H7 (cell line): ENCODE measurements at places on chromosomes 1 and 21.

DNA sequence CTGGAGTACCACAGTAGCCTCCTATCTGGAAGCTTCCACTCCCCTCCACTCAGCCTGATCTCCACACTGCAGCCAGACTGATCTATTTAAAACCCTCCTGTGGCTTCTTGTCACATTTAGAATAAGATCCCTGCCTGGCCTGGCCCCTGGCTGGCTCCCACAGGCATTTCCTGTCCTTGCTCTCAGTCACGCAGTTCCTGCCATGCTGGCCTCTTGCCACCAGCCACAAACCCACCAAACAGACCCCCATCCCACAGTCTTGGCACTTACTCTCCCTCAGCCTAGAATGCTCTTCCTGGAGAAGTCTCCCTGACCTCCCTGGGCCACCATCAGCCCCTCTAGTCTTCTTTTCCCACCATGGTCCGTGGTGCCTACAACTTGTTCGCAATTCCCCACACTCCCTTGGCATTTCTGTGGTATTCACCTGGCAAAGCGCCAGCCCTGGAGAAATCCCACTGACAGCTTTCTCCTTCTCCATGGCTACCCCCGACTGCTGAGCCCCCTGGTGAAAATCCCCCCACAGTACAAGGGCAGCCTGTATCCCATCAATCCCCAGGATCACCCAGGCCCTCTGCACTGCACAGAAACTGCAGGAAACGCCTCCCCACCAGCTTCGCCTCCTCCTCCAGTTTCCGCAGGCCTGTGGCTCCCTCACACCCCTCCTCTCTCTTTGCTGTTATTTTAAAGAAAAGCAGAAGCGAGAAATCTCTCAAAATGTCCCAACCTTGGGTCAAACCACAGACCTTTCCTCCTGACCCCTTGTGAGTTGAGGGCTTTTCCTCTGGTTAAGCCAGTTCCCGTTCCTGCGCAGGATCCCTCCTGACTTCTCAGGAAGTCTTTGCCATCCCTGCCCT, 94.5 kb downstream of the SYT2 start:
- DNase-seq, result no peak

DNA sequence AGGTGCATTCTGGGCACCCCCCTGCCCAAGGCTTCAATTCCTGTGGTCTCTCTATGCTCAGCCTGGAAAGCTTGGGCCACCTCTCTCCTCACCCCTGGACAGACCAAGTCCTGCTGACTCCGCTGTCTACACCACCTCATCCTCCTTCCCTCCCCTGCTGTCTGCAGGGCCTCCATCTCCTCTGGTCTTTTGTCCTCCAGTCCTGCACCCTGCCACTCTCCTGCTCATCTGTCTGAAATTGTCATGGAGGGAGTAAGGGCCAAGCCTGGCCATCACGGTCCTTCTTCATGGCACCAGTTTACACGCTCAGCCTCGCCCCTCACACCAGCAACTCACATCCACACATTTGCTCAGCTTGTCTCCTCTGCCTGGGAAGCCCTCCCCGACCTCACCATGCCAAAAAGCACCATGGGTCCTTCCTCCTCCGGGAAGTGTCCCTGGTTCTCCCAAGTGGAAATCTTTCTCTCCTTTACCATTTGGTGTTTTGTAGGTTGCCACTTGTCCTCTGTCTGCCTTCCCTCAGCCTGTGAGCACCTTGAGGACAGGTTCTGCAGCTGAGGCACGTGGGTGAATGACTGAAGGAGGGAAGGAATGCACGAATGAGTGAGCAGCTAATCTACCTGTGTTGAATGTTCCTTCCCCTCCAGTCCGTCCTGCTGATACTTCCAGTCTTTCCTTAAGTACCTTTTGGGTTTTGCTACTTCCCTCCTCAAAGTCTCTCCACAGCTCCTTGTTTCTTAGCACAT, 2.1 kb upstream of the SLC2A1 start:
- DNase-seq, result no peak

GRCh38 chr1:36656271-36656670, 173.6 kb upstream of the CSF3R start:
- no peak for DNase-seq

DNA sequence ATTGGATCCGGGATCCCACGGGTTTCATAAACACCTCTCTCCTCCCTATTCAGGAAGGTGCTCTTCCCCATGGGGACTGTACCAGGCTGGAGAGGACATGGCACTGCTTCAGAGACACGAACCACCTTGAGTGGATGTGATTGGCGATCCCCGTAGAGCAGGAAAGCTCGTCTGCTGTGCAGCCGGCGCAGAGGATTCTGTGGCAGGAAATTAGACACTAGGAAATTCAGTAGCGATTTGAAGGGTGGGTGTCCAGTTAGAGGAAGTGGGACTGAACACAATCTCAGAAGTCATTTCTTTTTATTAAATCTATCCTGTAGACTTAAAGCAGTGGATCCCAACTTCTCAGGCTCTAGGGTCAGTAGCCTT, 767 bp downstream of the PDIK1L start:
- DNase-seq, result no peak

GRCh38 chr1:205656236-205656635, 24.1 kb downstream of the SLC45A3 start:
- no peak for DNase-seq

DNA sequence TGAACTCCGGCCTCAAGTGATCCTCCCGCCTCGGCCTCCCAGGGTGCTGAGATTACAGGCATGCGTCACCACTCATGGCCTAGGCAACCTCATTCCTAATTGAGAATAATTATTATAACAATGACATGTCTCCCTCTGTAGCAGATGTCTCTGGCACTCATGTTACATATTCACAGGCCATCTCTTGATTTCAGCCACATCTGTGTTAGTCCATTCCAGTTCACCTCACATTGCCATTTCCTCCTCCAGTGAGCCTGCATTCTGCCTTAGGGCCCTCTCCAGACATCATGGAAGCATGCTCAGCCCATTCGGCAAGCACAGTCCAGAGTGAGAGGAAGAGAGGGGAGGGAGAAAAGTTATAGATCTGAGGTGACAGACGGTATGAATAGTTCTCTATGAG, 32.5 kb downstream of the CDKN2C start:
- DNase-seq, result no peak

- no peak for DNase-seq
Observed at GRCh38 chr1:154403261-154403943, 1.7 kb upstream of the IL6R start.

DNA sequence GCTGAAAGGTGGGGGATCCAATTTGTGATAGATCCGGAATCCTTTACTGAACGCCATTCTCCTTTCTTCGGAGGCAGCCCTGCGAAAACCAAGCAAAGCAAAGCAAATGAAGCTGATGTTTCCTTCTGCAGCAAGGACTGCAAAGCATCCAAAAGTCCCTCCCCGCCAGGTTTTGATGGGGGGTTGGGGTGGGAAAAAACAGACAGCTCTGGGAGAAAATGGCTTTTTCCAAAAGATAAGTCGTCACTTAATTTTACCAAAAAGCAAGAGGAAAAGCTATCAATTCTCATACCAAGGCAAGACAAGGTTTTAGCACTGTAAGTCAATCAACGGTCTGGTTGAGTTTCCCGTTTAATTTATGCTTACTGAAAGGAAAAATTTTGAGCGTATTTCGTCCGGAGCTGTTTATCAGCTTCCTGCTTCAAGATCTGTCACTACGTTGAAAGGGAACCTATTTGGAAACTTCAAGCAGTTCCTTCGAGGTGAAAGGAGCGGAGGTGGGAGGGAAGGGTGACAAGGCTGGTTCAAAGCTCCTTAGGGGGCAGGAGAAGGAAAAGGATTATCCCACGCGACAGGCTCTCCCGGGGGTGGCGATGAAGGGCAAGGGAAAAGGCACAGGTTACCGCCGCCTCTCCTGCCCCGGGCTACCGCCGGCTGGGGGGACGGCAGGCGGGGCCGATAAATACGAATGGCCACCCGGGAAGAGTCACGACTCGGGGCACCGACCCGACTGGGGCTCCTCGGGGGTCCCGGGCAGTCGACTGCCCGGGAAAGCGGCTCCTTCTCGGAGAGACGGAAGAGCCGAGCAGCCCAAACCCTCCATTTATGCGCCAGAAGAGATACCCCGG, 750 bp downstream of the SYNJ1 start:
- DNase-seq, result peak; percentile 18

GRCh38 chr1:248810000-248810726, 15.6 kb downstream of the SH3BP5L start:
- no peak for DNase-seq

DNA sequence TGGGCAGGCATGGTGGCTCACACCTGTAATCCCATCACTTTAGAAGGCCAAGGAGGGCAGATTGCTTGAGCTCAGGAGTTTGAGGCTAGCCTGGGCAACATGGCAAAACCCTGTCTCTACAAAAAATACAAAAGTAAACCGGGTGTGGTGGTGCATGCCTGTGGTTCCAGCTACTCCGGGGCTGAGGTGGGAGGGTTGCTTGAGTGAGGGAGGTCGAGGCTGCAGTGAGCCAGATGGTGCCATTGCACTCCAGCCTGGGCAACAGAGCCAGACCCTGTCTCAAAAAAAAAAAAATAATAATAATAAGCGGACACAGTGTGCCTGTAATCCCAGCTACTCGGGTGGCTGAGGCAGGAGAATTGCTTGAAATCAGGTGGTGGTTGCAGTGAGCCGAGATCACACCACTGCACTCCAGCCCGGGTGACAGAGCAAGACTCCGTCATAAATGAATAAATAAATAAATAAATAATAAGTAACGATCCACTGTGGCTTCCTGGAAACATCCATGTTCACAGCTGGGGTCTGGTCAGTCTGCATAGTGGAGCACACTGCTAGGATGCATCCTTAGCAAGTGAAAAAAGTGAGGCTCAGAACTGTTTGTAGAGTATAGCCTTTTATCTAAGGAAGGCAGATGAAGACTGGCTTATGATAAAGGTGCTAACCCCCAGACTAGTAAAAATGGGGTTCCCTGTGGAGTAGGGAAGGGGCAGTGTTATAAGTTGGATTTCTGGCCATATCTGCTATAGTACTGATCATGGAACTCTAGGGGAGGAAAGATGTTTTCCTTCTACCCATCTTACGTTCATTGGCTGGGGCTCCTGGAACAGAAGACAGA, 15.7 kb downstream of the PKNOX1 start:
- DNase-seq, result no peak

GRCh38 chr1:223538981-223539380, 126.5 kb downstream of the CAPN8 start:
- no peak for DNase-seq

GRCh38 chr1:196677781-196678509, 26.1 kb downstream of the CFH start:
- DNase-seq, result no peak

DNA sequence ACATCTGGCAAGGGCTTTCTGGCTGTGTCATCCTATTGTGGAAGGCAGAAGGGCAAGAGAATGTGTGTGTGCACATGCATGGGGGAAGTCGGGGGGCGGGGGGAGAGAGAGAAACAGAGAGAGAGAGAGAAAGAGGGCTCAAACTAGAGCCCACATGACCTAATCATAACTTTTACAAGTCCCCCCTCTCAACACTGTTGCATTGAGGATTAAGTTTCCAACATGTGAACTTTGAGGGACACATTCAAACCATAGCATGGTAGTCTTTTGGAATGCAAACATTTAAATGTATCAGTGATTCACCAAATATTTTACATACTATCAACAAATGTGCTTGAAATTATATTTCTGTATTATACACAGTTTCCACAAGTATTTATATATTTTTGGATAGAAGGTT, 655.4 kb upstream of the B3GALT2 start:
- DNase-seq, result no peak

DNA sequence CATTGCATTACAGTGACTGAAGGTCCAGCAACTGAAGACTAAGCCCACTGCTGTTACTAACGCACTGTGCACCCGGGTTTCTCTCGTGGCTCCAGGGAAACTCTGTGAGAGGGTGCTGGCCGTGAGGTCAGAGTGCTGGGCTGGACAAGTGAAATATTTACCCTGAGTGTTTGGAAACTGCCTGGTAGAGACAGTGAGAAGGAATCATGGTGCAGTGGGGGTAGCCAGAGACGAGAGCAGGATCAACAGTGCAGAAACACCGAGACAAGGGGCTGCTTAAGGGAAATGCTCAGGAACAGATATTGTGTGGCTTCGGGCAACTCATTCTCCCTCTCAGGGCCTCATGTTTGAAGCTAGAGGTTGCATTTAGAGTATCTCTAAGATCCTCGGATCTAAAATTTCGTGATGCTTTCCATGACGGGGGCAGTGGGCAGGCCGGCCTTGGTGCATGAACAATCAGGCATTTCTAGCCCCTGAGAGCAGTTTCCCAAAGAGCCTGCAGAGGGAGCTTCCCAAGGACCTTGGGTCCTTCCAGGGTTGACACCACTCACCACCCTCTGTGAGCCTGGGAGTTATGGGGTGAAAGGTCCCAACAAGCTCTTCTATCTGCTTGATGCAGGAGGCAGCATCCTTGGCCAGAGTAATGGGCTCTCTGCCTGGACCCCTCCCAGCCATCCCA, 9.7 kb downstream of the CD2 start:
- peak; percentile 80 for DNase-seq

DNA sequence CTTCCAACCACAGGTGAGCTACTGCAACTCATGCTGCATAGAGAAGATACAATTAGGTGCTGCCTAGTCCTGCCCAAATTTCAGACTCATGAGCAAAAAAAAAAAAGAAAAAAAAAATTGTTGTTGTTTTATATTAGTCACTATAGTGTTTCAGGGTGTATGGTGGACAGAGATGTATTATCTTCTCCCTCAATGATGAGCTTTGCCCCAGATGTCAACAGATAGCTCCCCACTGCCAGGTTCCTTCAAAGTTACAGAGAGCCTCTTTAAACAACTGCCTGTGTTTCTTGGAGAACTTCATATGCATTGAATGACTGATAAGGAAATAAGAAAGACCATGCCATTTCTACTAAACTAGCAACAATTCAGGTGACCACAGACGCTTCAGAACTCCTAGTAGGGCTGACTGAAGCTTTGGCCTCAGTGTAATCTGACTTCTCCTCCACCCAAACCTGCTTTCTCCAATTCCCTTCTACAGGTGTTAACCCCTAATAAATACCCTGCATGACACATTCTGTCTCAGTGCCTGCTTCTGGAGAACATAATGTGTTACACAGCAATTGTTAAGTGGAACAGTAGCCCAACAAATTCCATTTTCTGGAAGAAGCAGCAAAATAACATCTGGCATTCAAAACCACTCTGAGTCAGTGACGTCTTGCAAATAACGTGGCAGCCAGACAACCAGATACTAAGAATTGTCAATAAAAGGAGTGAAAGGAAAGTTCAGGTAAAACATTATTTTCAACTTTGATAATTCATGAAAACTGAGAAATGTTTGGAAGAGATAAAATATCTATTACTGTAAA, 147.7 kb downstream of the CDC42BPA start:
- DNase-seq, result no peak

- no peak for DNase-seq
Observed at GRCh38 chr1:211616231-211616964, 37.4 kb upstream of the SLC30A1 start.
